Stimulated activated CD4-positive, alpha-beta T cell treated with anti-CD3 and anti-CD28 coated beads, Interleukin-15, amount 100 ng/mL, for 48 hours (primary cell): ENCODE measurements at places on chromosomes 7 and 10.

GRCh38 chr10:14659626-14660196, 115.0 kb downstream of the FAM107B start:
- peak; percentile 45 for DNase-seq

GRCh38 chr10:80633910-80634309, 96.2 kb downstream of the SH2D4B start:
- DNase-seq = no peak

DNA sequence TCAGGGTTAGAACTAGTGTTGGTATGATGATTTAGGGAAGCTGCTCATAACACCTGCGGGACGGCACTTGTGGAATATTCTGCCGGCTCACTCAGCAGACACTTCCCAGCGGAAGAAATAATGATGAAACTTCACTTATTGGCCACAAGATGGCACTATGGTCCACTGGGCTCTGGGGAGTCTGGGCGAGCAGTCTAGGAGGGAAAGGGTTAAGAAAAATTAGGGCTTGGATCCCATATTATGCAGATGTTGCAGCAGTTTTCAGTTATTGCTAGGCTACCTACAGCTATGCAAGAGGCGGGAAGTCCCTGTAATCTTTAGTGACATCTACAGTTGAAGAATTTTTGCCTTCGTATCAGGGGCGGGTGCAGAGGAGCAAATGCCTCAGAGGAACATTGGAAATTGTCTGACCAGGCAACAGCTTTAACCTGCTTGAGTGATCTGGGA, 238.7 kb upstream of the PRSS58 start:
- no peak for DNase-seq

- no peak for DNase-seq
Observed at GRCh38 chr7:71329030-71329660, 197.2 kb downstream of the GALNT17 start.

GRCh38 chr7:151676759-151677158, 157.1 kb upstream of the RHEB start:
- no peak for DNase-seq

- DNase-seq = no peak
Observed at GRCh38 chr10:22652988-22653481, 61.3 kb downstream of the PIP4K2A start.

DNA sequence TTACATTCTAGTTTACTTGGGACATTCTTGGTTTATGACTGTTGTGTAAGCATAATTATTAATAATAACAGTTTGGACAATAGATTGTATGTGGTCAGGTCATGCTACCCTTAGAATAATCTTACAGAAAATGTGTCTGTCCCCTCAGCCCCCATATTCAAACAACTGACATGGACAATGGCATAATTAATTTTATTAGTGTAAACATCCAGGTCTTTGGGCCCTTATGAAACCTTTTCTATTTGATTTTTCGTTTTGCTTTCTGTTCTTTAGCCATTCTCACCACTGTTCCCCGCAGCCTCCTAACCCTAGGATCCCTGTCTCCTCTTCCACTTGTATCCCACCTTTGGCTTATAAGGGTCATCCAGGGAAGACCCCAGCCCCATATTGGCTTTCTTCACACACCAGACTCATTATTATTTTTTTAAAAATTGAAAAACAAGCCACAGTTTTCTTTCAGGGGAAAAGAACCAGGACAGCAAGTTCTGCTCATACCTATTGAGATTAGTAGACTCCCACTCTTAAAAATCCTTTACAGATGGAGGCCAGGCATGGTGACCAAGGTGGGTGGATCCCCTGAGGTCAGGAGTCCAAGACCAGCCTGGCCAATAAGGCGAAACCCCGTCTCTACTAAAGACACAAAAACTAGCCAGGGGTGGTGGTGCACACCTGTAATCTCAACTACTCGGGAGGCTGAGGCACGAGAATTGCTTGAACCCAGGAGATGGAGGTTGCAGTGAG, 11.5 kb downstream of the VIM start:
- DNase-seq = no peak

DNA sequence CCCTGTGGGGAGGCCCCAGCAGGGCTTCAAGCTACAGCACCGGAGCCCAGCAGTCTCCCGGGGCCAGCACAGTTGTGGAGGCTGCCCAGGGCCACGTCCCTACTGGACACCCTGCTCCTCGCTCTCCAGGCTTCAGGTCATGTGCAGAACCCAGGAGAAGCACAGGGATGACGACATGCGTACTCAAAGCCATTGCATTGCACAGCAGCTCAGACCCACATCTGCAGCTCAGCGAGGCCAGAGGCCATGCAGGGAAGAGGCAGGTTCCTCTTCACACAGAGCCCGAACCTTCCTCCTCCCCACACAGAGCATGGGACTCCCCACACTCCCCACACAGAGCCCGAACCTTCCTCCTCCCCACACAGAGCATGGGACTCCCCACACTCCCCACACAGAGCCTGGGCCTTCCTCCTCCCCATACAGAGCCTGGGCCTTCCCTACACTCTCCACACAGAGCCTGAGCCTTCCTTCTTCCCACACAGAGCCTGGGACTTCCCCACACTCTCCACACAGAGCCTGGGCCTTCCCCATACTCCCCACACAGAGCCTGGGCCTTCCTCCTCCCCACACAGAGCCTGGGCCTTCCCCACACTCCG, 12.3 kb downstream of the CFAP46 start:
- no peak for DNase-seq

DNA sequence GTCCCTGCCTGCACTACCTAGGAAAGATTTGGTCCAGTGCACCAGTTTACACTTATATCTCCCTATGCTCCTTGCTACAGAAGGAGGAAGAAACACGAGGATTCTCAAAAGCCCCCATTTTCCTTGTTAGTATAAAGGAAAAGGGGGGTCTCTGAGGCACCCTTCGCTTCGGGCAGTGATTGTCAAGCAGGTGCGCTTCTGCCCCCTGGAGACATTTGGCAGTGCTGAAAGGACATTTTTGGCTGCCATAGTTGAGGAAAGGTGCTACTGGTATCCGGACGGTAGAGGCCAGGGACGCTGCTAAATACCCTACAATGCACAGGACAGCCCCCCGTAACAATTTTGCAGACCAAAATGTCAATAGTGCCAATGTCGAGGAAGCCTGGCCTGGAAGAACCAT, 193.7 kb downstream of the GFRA1 start:
- DNase-seq = no peak

- no peak for DNase-seq
Observed at GRCh38 chr7:34622182-34622581, 35.8 kb upstream of the NPSR1 start.

DNA sequence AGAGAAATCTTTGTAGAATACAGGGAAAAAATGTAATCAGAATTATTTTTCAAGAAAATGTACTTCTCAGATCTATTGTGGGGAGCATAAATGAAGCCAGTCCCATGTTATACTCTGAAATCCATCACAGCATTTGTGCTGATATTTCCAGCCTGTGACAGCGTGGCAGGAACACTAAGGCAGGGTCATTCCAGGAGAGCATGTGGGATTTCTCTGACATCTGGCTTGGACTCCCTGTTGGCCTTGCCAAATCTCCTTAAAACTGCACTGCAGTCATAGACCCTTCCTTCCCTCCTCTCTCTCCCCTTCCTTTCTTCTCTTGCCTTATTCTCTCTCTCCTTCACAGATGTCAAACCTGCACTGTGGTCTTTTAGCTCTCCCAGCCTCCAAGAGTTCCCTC, 6.5 kb upstream of the TSPAN13 start:
- DNase-seq = no peak

DNA sequence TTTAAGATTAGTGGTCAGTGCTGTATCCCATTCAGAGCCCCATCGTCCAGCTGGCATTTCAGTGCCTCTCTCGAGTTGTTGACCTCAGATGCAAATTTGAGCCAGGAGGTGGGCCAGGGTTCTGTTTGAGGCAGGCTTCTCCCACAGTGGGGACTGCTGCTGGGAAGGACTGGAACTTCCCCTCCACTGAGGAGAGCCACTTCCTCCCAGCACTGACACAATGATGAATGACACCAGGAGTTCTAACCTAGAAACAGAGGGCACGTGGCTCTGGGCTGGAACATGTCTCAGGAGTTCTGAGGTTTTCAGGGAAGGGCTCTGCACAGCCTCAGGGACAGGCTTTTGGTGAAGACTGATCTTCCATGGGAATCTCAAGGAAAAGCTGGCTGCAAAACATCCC, 18.3 kb upstream of the BTBD16 start:
- DNase-seq = no peak

DNA sequence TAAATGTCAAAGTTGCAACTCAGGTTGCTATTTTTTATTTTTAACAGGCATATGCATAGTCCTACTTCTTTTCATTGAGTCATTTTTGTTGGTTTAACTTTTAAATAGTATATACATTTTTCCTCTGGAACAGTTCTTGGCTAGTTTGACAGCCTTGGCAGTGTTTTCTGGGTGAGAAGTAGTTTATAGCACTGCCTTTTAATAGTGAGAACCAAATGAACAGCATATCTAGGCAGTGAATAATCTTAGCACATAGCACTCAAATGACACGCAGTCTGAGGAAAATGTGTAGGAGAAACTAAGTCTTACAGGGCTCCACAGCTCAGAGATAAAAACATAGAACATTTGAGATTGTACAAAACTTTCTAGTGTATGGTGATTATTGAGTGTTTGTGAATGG, 265.5 kb upstream of the POT1 start:
- DNase-seq = no peak

GRCh38 chr10:59229441-59229840, 53.0 kb downstream of the PHYHIPL start:
- no peak for DNase-seq

GRCh38 chr10:110324805-110325280, 20.1 kb upstream of the SMNDC1 start:
- DNase-seq = no peak

DNA sequence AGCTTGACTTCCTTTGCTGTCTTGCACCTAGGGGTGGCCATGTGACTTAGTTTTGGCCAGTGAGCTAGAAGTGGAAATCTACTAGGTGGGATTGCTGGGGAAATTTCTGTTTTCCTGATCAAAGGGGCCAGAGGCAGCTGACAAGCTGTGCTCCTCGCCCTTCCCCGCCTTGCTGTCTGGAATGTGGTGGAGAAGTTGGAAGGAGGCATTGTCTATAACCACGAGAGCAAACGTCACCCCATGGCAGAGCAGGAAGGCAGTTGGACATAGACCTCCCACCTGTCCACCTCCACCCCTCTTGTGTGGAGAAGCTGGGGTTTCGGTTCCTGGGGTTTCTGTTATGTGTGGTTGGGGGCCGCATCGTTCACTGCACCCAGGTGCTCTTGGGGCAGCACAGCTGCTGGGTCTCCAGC, 7.3 kb downstream of the SFRP5 start:
- DNase-seq = no peak

GRCh38 chr10:12271210-12271540, 75.2 kb downstream of the CDC123 start:
- DNase-seq = no peak

GRCh38 chr7:39016609-39017008, 38.9 kb downstream of the POU6F2 start:
- DNase-seq = no peak

DNA sequence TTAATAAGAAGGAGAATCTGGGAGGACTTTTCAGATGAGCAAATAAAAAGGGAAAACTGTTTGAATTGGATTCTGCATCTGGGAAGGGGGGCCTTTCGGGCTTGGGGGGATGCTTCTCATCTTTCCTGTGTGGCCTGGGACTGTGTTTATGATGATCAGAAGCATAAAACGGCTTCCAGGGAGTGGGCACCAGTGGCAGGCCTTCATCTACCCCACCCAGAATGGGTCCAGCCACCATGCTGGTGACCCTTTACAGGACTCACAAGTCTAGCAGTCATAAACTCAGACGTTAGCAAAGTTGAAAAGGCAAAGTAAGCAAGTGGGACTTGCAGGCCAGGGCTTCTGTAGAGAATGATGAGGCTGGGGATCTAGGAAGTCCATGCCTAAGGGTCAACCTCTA, 198.3 kb upstream of the ZMIZ1 start:
- no peak for DNase-seq

DNA sequence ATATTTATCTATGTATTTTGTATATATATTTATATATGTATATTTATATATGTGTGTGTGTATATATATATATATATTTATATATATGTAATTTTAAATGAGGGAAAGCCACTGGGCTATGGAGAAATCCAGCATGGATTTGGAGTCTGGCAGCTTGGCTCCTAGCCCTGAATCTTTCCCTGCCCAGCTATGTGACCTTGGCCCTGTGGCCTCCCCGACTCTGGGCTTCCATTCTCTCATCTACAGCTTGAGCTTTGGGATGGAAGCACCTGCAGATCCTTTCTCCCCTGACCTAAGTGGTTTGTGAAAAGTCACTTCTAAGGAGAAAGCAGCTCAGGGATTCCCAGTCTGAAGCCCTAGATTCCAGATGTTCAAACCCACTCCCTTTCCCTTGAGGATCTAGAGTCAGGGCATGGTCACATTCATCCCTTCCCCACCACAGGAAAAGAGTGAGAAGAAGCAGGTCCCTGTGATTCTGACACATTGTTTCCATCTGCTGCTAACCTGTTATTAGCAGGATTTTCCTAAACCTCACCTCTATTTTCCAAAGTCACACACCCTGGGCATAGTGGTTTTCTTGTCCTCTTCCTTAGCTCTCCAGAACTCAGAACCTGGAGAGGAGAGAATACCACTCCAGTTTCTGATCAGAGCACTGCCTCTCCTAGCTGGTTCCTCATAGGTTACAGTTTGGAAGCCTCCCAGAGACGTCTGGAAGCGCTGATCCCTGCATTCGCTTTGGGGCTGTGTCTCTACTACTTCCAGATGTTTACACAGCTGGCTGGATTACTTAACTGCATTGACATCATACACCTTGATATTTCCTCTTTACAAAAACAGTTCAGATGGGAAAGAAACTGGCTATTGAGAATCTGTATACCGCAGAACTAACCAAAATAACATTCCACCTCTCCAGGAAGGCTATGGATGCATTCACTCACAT, 327.5 kb upstream of the ZMIZ1 start:
- DNase-seq = no peak

DNA sequence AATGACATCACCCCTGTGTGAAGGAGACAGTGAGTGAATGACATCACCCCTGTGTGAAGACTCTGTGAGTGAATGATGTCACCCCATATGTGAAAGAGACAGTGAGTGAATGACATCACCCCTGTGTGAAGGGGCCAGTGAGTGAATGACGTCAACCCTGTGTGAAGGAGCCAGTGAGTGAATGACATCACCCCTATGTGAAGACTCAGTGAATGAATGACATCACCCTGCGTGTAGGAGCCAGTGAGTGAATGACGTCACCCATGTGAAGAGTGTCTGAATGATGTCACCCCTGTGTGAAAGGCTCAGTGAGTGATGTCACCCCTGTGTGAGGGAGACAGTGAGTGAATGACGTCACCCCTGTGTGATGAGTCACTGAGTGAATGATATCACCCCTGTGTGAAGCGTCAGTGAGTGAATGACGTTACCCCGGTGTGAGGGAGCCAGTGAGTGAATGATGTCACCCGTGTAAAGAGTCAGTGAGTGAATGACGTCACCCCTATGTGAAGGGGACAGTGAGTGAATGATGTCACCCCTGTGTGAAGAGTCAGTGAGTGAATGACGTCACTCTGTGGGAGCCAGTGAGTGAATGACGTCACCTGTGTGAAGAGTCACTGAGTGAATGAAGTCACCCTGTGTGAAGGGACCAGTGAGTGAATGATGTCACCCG, 478.1 kb downstream of the PTPRN2 start:
- no peak for DNase-seq

DNA sequence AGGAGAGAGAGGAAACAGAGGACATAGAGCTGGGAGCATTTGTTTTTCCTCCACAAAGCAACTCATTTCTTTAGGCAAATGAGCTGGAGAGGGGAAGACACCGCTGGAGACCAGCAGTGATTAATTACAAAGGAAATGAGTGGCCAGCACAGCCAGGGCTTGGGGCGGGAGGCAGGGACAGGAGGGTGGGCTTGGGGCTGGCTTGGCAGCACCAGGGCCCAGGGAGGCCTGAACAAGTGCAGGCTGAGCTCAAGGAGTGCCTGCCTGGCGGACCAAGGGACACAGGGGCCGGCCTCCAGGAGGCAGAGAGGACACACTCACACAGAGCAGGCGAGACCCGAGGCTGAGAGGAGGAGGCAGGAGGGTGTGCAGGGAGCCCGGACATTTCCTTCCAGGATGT, 149.0 kb upstream of the UNC5B start:
- no peak for DNase-seq
